ENCODE measurements at places on chromosomes 3 and 15.

DNA sequence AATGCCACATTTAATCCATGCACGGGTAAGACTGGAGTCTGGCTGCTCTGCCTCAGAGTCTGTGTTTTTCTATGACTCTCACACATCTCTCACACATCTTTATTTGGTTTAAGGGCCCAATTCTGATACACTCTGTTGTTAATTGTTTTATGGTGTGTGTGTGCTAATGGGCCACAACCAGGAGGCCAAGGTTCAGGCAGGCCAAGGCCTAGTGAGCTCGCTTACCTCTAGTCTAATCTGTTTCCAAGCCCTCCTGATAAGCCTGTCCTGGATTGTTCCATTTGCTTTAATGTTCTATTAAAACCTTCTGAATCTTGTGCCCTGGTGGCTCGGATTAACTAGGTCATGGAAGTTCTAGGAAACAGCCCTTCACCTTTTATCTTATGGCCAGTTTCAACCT, 445.4 kb upstream of the DPH6 start:
- DNase-seq, result no peak

- DNase-seq, result no peak
Measured at GRCh38 chr3:64530434-64531049, 157.3 kb downstream of the ADAMTS9 start.

GRCh38 chr3:57942872-57943283, 65.3 kb upstream of the FLNB start:
- DNase-seq, result no peak

- no peak for DNase-seq
Measured at GRCh38 chr15:100847194-100847593, 32.4 kb upstream of the ALDH1A3 start.

GRCh38 chr15:63887630-63888029, 53.9 kb upstream of the HERC1 start:
- no peak for DNase-seq

- no peak for DNase-seq
Measured at GRCh38 chr3:35883929-35884328, 244.6 kb downstream of the ARPP21 start.

DNA sequence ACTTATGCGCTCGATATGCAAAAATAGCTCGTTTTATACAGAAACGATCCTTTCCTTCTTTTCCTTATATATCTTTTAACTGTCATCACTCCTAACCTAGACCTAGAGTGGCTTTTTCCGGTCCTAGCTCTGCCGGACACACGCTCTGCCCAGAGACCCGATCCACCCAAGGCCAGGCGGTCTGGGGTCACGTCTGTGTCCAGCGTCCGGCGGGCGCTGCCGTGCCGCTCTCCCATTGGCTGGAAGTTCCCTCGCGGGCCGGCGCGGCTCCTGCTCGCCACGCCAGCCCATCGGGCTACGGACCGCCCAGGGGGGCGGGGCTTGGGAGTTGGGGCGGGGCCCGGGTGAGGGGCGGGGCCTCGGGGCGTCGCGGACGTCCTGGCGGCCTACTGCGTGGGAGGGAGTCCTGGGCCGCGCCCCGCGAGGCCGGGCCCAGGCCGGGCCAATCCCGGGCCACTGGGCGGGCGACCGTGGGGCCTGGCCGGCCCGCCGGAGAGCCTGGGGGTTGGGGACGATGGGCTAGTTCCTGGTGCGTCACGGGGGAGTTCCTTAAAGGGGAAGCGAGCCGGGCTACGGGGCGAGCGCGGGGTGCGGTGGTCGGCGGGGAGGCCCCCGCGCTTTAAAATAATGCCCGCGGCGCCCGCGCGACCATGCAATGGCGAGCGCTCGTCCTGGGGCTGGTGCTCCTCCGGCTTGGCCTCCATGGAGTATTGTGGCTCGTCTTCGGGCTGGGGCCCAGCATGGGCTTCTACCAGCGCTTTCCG, at the start of gene EDEM1:
EDEM1 (plus strand) TSS at position 552 of the 764 bp plus-strand sequence; CDS start at position 651, 99 bp downstream.
- DNase-seq, result peak; percentile 17

- no peak for DNase-seq
Measured at GRCh38 chr3:47250309-47251060, 32.1 kb downstream of the KIF9 start.

DNA sequence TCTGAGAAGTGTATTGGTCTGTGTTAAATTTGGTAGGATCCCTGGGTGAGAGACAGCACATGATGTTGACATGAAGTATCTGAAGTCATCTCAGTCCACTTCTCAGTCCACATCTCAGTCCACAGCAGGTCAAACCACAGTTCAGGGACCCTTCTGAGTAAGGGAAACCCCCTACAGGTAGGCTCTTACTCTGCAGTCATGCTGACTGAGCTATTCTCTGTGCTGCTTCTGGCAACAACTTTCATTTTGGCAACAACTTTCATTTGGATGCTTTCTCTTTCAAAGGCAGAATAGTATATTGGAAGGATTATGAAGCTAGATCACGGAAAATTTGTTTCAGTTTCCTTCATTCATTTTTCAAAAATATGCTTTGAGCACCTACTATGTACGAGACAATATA, 178.2 kb upstream of the GOLIM4 start:
- DNase-seq, result no peak

DNA sequence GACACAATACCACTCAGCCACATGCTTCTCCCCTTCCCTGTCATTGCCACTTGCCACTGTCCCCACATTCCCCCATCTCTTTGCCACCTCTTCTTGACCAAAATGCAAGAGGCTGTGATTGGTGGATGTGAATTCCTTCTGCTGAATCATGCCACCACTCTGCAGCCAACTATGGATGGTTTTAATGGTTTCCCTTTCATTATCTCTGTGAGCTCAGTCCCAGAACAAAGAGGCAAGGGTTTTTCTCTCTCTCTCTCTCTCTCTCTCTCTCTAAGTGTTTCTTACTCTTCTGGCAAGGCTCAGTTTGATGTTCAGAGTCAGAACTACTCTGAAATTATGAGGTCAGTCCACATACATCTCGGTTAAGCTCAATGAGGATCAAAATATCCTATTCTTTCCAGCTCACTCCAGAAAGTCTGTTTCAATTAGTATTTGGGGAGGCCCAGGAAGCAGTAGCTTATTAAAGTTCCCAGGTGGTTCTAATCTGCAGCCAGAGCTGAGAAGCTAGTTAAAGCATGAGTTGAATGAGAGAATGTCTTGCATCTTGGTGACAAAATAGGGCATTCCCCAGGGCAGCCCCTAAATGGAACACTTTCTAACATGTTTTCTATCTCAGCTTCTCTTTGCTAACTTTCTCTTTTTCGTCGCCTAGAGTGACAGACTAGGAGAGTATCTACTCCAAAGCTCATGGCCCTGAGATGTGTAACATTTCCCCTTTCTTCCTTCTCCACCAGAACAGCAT, 8.5 kb upstream of the ILDR1 start:
- no peak for DNase-seq

- no peak for DNase-seq
Measured at GRCh38 chr15:96108405-96108804, 222.1 kb upstream of the NR2F2 start.

GRCh38 chr15:42184736-42185135, 23.4 kb downstream of the VPS39 start:
- DNase-seq, result no peak

GRCh38 chr3:111979434-111980038, 710 bp downstream of the ABHD10 start:
- DNase-seq, result no peak

DNA sequence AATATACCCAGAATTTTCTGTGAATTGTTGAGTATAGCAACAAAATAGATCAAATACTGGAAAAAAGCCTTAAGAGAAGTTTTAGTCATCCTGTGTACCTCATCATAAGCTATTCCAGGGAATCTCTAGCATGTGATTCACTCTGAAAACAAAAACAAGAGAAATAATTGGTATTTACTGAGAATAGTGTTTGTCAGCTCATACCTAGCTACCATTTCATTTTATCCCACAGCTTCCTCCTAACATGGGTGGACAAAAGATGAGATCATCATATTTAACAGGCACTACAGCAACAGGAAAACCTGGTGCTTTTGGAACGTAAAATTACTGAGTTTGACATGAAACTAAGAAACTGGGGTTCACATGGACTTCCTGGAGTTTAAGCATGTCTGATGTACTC, 753.5 kb upstream of the NECTIN3 start:
- DNase-seq, result no peak

GRCh38 chr3:185995352-185995751, 57.5 kb upstream of the TRA2B start:
- DNase-seq, result no peak

- no peak for DNase-seq
Measured at GRCh38 chr3:25831578-25831977, 41.7 kb downstream of the OXSM start.

DNA sequence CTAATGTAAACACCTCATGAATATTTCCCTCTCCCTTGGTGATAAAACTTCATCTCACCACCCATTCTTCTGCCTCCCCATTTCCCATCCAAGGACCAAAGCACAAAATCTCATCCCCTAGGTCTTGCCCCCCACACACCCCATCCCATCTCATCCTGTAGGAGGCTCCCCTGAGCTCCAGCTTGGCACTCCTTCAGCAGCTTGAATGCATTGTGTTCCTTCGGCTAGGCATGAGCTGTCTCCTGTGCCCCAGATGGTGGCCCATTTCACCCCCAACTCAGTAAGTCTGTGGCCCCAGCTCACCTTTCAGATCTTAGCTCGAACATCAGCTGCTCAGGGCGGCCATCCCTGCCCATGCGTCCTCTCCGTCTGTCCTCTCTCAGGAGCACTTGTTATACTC, 203.6 kb upstream of the NR2F2 start:
- DNase-seq, result no peak

GRCh38 chr3:149417174-149417573, 39.7 kb upstream of the TM4SF1 start:
- no peak for DNase-seq

All from NCI-H1417 treated with DMSO at 0.1 percent for 48 hours (cell line).